T follicular helper cell (primary cell): ENCODE measurements at places on chromosomes 12 and 14.

GRCh38 chr12:88662961-88663360 is 82.7 kb upstream of the KITLG start:
- no peak for DNase-seq

GRCh38 chr12:104460041-104460719 is 3.4 kb downstream of the CHST11 start:
- DNase-seq = no peak

GRCh38 chr12:28235015-28235414 is 44.8 kb downstream of the CCDC91 start:
- DNase-seq = no peak

DNA sequence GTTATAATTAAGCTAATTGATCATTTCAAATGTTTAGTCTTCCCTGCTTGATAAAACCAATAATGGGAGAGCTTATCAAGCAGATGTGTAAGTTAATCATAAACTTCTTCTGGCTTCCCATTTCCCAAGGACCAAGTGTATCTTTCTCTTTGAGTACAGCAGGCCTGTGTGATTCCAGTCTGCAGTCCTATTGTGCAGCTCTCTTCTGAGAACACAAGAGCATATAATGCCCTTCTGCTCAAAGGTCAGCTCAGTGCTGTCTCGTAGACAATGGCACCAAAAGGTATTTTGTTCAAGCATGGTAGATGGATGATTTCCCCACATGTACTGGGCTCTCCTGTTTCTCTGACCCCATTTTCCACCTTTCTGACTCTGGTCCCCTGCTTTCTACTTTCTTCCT is 101.8 kb upstream of the DYRK2 start:
- no peak for DNase-seq

GRCh38 chr12:125689576-125690410 is 624.6 kb downstream of the AACS start:
- no peak for DNase-seq

DNA sequence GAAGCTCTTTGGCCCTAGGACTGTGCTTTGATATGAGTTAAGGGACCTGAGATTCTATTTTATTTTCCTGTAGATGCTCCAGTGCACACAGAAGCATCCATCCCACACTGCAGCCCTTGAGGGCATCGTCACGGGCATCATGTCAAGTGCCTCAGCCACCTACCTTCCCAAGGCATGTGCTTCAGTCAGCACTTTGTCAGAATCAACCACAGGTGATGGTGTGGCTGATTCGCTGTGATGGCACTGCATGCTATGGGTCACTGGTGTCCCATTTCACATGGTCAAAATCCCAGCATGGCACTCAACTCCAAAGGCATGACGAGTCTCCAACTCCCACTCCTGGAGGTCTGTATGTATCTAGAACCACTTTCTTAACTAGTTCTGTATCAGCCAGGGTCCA is 100.8 kb downstream of the AACS start:
- no peak for DNase-seq

DNA sequence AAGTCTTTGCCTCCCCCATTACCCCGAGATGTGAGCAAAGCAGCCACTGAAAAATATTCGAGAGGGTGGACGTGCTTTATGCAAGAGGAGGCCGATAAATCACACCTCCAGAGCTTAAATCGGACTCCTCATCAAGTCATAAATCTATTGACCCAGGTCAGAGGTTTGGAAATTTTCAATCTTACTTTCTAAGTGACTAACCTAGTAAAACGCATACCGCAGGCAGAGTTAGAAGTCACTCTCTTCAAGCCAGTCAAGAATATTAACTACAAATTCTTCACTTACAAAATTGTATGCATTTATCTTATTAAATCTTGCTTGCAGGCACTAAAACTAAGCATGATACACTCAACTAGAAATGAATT is 34.9 kb downstream of the GPHB5 start:
- no peak for DNase-seq

- DNase-seq = no peak
These were observed 77.3 kb upstream of the GRIN2B start for GRCh38 chr12:14058717-14059116.

GRCh38 chr14:93023039-93023438 is 92.7 kb downstream of the ITPK1 start:
- no peak for DNase-seq

GRCh38 chr12:91404441-91404840 is 221.8 kb upstream of the DCN start:
- no peak for DNase-seq

GRCh38 chr14:51182131-51182565 is 57.9 kb upstream of the TMX1 start:
- no peak for DNase-seq
